ENCODE measurements at places on chromosomes 12 and 14.

DNA sequence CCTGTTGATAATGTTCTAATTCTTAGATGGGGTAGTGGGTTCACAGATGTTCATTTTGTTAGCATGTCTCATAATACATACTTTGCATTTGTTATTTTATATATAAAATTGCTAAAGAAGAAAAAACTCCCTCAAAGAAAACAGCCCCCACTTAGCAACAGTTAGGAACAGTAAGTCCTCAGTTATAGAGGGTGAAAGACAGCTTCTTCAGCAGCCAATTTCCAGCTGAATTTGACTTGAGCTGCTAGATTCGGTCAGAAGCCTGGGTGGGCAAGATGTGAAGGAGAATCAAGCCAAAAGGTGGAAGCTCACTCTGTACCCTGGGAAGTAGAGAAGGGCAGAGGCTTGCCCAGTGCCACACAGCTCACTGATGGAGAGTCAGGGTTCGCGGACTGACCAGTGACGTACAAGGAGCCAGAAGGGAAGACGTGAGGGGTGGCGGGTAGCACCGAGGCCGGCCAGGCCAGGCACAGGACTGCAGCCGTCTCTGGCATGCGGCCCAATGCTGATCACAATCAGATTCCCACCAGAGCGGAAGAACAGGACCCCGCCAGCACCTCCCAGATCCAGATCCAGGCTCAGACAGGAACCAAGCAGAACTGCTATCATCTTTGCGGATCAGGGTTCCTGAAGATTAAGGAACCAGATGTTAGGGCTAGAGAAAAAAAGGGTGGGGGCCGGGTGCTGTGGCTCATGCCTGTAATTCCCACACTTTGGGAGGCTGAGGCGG lies 30.4 kb upstream of the VWF start:
- no peak for DNase-seq

GRCh38 chr12:323507-323906 lies 60.9 kb upstream of the SLC6A13 start:
- DNase-seq, result no peak

DNA sequence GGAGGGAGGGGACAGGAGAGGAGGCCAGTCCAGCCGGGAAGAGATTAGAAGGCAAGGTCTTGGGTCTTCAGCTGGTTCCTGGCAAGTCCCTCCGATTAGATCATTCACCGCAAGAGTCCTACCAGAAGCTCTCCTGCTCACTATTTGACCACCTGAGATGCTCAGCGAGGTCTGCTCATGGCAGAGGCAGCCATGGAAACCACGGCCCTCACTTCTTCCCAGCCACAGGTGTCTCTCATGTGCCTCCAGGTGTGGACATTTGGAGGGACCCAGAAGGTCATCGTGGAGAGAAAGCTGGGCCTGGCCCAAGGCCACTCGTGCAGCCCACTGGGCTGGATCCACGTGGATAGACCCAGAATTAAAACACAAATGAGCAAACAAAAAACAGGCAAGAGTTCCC lies 99.5 kb downstream of the DICER1 start:
- DNase-seq, result no peak

- DNase-seq, result no peak
Observed at GRCh38 chr12:107484230-107484629, 201.4 kb upstream of the PWP1 start.

DNA sequence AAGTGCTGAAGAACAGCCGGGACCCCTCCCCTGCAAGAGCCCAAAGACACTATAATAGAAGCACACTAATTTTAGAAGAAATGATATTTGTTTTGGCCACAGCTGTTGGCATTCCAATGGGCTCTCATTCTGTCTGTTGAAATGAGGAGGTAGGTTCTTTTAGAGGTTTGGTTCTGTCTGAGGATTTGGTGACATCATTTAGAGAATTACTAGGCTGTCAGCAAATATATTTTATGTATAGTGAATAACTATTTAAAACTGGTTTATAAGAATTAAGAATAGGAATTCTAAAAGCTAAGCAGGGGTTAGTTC lies 200.7 kb upstream of the SLC38A2 start:
- no peak for DNase-seq

DNA sequence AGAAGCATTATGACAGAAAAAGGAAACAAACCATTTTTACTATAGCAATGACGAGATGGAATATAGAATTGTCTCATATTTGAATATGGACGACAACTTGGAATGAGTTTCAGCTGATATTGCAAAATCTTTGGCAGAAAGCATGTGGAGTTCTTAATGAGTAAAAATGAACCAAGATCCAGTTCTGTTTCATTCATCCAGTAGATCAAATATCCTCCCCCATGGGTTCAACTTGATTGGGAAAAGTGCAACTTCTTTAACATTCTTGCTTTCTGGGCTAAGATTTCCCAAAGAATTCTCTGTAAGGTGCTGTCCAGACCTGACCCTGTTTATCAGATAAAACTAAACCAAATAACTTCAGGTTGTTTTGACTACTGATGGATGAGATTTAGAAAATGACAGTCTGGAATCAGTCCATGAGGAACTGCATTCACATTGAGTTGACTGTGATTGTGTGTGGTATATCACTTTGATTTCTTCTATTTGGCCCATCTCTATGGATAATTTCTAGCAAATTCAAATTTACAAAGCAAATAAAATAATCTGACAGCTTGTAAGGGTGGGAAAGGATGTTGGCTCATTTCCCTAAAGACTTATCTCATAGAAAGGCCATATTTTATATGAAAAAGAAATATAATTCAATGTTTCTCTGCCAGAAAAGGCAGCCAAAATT lies 267.4 kb downstream of the ADAMTS20 start:
- DNase-seq, result no peak

DNA sequence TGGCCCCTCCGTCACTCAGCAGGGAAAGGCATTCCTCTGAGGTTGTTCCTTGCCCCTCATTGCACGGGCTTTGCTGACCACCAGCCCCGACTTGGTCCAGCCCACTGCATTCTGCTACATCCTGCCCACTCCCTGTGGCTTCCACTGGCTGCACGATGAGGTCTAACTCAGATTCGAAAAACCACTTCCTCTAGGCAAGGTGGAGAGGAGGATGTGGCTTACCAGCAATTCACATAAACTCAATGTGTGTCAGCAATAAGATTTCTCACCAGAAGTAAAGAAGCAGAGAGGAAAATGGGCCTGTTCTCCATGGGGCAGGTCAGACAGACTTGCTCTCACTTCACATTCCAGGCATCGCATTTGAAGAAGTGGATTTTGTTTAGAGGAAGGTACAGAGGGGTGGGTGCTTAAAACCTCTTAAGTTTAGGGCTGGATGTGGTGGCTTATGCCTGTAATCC lies 14.7 kb downstream of the GPR68 start:
- no peak for DNase-seq

DNA sequence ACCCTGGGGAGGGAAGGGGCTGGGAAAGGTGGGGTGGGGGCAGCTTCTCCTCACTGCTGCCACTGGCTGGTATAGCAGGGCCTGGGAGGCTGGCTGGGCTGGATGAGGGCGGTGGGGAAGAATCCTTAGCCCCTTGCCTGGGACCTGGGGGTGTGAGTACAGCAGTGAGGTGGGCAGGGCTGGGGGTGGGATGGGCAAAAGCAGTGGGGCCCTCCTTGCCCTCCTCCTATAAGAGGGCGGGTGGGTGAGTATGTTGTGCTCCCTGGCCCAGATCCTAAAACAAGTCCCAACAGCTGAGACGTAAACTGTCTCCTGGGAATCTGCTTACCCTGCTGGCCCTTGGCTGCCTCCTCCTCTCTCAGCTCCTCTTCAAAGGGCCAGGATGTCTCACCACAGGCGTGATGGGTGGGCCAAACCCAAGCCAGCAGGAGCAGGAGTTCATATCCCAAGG lies 2.2 kb downstream of the NCKAP5L start:
- no peak for DNase-seq

DNA sequence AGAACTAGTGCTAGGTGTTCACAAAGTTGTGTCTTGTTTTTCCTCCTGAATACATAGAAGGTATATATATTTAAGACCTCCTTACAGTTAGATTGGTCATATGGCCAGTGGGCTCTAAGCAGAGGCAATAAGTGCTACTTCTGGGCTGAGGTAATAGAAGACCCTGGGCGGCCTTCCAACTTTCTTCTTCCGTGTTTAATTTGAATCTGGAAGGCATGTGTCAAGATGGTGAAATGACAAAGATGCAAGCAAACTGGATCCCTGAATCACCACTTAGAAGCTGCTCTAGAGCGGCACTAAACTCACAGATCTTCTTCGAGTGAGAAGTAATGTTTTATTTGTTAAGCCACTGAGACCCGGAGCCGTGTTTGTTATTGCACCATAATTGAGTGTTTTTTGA lies 201.0 kb upstream of the GZMB start:
- DNase-seq, result no peak

Measured in activated T-helper 1 cell treated with anti-CD3 and anti-CD28 coated beads, Interleukin-2, amount 50 U/mL, for 16 hours (primary cell).